ENCODE measurements at places on chromosomes 7 and 10.

DNA sequence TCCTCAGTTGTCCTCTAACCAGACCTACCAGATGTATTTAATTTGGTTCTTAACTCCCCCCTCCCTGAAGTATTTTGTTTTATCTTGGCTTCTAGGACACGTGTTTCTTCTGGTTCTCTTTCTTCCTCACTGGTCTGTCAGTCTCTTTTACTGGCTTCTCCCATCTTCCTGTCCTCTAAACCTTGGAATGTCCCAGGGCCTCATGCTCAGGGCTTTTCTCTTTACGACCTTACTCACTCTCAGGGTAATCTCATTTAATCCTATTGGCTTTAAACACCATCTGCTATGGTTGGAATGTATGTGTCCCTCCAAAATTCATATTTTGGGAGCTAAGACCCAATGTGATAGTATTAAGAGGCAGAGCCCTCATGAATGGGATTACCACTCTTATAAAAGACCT, 418.2 kb upstream of the PODXL start:
- DNase-seq, result no peak

DNA sequence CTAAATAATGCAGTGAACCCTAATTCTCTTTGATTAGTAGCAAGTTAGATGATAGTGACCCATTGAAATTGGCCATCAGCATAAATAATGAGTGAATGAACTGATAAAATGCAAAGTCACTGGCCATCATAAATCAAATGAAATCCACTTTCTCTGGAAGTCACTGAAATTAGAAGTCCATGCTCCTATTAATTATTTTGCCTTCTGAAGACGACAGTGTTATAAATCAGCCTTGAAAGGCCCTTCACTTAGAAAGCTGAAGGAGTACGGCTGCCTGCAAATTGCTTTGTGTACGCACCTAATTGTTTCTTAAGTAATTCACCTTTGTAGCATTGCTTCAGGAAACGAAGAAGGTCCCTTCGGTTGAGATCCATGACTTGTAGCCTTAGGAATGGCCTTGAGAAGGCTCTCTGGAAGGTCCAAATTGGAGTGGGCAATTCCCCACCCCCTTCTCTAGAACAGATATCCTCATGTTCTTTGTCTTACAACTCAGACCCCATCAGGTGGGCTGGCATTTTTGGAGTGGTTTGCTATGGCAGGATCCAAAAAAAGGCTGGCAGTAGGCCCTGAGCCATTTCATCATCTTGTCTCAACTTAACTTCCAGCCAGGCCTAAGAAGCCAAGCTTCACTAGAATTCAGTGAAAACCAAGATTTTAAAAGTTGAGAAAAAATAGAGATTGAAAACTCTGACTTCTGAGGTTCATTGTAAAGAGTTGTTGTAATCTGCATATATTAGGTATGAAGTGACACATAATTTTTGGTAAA, 420.3 kb downstream of the LRMDA start:
- DNase-seq, result no peak

- no peak for DNase-seq
Measured at GRCh38 chr7:131723926-131724325, 167.5 kb upstream of the PODXL start.

GRCh38 chr7:24963218-24963617, 16.8 kb downstream of the OSBPL3 start:
- DNase-seq, result no peak

GRCh38 chr10:62451611-62451975, 77.4 kb downstream of the ZNF365 start:
- DNase-seq, result no peak

DNA sequence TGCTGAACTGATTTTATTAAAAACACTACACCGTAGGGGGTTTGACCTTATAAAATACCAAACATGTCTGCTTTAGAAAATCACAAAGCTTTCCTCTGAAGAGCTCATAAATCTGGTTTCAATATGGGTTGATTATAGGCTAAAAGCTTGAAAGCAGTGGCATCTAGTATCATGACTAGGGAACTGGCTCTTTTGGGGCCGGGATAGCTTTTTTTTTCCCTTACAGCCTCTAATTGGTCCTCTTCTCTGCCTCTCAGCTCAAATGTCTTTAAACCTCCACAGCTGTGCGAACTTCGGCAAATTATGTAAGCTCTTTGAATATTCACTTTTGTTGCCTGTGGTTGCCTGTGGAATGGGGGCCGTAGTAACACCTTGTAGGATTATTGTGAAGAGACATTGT, 8.4 kb downstream of the BAMBI start:
- no peak for DNase-seq

GRCh38 chr10:95462740-95463667, 98.2 kb downstream of the SORBS1 start:
- DNase-seq, result no peak

DNA sequence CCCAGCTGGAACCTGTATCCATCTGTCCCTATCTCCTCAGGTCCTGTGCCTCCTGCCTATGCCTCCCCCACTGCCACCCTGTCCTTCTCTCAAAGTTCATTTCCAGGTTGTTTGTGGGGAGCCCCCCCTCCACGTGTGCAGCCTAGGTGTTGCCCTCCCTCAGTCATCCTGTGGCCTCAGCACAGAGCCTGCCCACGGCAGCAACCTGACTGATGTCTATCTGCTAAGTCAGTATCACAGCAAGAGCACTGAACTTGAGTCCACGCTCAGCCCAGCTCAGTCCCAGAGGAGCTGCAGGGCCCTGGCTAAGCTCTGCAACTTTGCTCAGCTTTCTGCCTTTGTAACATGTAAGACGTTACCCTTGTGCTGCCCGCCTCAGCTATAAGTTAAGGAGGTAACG, 28.7 kb downstream of the FAM53B start:
- DNase-seq, result no peak

DNA sequence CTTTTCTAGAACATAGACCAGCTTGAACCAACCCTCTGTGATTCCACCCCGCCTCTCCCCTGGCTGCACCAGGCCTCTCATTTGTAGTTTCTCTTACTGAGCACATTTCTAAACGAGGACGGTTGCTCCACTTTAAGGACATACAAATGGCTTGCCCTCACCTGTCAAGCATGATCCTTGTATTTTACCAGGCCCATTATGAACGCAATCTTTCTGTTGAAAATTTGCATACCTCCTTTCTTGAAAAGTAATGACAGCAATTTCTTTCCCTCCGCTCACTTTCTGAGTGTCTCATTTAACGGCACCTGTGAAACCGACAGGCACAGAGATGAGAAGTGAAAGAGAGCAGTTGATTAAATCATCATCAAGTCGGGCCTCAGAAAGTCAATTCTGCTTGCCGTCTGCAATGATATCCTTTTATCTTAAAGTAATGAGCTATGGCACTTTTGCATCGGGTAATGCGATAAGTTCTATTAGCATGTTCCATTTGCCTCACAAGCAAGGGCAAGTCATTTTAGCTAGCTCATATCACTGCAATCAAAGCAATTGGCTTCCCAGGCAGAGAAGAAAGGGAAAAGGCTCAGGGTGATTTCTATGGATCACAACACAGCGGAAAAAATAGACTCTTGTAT, 705.6 kb upstream of the GALNT17 start:
- DNase-seq, result no peak

- no peak for DNase-seq
Measured at GRCh38 chr7:23207021-23207420, 25.2 kb downstream of the NUP42 start.

- DNase-seq, result no peak
Measured at GRCh38 chr10:132951926-132952325, 9.6 kb upstream of the CFAP46 start.

GRCh38 chr10:114576716-114577115, 81.4 kb downstream of the ABLIM1 start:
- no peak for DNase-seq

DNA sequence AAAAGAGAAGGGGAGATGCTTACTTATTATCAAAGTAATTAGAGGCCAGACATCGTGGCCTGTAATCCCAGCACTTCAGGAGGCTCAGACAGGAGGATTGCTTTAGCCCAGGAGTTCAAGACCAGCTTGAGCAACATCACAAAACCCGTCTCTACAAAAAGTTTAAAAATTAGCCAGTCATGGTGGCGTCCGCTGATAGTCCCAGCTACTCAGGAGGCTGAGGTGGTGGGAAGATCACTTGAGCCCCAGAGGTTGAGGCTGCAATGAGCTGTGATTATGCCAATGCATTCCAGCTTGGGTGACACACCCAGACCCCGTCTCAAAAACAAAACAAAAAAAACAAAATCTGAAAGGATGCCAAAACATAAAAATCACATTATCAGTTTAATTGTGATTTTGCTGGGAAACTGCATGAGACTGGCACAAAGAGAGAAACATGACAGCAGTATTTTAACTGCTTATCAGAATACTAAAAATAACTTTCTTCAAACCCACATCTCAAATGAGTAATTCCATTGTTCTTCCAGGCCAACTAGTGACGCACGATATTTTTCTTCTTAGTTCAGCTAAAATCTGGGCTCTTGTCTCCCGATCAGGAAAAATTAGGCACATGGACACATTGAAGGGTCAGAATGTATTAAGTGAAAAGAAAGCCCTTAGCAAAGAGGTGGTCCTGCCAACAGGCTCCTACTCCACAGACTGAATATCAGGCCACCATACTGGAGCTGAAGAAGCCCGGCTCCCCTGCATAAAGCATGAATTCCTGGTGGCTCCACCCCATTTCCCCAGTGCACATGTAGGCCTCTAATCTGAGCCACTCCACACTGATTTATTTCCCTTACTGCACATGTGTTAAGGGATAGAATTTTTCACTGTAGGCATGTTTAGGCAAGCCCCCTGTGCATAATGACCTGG, 9.6 kb upstream of the CCM2 start:
- no peak for DNase-seq
